IPS-NIHi11 (cell line): ENCODE measurements at places on chromosomes 2 and 18.

DNA sequence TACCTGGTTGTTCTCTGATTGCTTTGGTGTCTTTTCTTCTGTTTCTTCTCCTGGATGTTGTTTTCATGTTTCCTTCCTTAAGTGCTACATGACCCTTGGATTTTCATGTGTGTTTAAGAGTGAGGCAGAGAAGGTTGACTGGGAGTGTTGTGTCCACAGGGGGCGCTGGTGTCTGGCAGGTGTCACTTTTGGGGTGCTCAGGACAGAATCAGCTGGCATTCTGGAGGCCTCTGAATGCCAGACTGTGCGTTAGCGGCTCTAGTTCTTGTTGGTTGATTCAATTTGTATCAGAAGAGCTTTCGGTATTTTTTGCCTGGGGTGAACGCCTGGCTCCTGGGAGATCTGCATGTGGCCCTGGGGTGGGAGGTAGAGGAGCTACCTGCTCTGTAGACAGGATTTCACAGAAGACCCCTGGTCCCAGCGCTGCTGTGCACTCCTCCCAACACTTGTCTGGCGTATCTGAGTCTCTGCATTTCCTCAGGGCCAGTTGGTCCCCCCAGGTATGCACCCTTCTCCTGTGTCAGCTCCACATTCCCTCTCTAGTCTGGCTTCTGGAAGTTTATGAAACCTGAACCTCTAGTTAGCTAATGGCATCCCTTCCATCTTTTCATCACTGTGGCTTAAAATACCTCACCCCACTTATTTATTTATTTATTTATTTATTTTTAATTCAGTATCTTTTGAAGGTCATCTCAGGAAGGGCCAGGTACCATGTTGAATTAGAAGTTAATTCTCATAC is 1.1 kb downstream of the GREB1 start:
- DNase-seq: peak; percentile 38

- no peak for DNase-seq
Observed at GRCh38 chr2:201761101-201761500, 19.6 kb downstream of the ALS2 start.

GRCh38 chr2:9299161-9300100 is 92.8 kb downstream of the ASAP2 start:
- no peak for DNase-seq

GRCh38 chr2:170822290-170823087 is 5.8 kb downstream of the GAD1 start:
- peak; percentile 48 for DNase-seq

- DNase-seq: no peak
Observed at GRCh38 chr18:55497825-55498403, 90.1 kb downstream of the TCF4 start.

DNA sequence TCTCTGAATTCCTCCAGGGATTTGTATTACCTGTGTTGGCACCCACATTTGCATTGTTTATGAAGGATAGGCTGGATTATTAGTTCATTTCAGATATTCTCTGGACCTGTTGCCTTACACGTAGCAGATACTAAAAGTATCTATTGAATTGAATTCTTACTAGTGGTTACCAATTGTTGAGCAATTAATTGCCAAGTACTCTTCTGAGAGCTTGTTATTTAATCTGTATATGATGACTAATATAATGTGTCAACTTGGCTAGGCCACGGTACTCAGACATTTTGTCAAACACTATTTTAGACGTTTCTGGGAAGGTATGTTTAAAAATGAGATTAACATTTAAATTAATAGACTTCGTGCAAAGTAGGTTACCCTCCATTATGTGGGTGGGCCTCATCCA is 2.5 kb upstream of the SPP2 start:
- no peak for DNase-seq

DNA sequence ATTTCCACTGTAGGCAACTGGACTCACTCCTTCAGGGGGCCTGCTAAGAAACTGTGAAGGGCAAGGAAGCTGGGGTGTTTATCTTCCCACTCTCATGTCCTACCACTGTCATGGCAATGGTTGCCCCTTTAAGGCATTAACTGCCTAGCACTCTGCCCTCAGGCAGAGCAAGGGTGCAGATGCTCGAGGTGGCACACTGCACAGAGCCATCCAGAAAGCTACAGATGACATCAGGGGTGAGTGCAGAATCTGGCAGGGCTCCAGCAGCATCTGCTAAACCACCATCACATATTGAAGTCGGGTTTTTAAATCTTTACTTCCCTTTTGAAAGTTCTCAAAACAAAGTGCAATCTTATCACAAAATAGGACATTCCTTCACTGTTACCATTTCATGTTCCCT is 75.4 kb downstream of the RAPGEF4 start:
- no peak for DNase-seq

DNA sequence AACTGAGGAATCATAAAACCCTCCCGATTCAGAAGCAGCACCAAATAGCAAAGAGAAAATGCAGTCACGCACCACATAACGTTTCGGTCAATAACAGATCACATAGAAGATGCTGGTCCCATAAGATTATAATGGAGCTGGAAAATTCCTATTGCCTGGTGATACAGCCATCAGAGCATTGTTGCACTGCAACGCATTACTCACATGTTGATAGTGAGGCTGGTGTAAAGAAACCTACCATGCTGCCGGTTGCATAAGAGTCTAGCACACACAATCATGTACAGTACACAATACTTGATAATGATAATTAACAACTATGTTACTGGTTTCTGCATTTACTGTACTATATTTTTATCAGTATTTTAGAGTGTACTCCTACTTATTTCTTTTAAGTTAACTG is 32.5 kb downstream of the RNF152 start:
- DNase-seq: no peak

- no peak for DNase-seq
Observed at GRCh38 chr2:102788216-102788884, 26.5 kb downstream of the TMEM182 start.

GRCh38 chr2:137255990-137256389 is 490.6 kb downstream of the THSD7B start:
- no peak for DNase-seq

DNA sequence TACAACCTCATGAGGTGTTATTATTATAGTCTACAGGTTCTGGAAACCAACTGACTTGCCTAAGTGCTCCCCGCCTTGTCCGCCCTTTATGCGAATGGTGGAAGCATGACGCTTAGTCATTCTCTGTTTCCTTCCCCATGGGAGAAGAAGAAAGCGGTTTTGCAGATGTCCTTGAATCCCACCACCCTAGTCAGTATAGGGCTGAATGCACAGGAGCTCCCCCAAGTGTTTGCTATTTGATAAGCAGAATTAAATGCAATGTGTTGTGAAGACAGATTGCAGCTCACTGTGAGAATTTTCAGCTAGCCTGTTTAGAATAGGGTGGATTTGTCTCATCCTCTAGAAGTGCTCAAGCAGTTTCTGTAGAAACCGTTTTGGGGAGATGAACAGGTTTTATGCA is 652.0 kb downstream of the DCC start:
- peak; percentile 53 for DNase-seq
